Stimulated activated CD4-positive, alpha-beta T cell treated with anti-CD3 and anti-CD28 coated beads, Interleukin-1b, Interleukin-23, amount 100 ng/mL, for 1 hour (primary cell): ENCODE measurements at places on chromosomes 2 and 18.

GRCh38 chr2:120802158-120802557 is 66.5 kb downstream of the GLI2 start:
- no peak for DNase-seq

DNA sequence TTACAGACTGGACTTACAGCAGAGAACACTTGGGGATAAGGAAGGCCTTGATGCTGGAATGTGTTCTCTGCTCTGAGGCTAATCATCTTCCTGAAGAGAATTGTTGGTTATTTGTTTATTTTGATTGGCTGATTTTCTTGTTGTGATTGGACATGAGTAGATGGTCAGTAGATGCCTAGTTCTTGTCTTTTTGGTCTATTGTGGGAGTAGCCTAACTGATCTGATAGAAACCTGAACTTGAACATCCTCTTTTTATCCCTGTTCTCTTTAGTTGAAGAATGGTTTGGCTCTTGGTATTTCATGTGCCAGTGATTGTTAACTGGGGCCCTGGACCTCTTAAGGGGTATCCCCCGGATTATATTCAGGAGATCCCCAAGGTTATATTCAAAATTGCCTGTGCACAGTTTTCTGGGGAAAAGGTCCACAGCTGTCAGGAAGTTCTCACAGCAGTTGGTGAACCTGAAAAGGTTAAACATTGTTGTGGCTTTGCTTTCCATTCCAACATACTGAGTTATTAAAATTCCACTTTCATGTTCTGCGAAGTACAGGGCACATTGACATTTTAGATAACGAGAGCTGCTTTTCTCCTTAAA is 13.6 kb downstream of the TWSG1 start:
- no peak for DNase-seq

DNA sequence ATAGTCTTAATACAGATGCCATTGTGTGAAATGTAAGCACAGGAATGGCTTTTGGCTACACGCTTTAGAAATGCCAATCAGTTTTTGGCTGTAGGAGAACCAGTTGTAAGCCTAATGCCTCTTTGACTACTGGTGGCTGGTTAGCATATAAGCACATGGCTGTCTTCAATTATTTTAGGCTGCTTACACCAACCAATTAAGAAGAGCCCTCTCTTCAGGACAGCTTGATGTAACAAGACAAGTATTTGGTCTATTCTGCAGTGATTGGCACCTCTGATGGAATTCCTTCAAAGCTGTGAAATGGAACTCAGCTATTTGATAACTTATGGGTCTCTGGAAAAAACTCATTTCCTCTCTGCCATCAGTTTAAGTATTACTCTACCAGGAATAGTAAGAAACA is 680.1 kb upstream of the FSHR start:
- no peak for DNase-seq

GRCh38 chr2:143730953-143731260 is 601.7 kb downstream of the ARHGAP15 start:
- no peak for DNase-seq

DNA sequence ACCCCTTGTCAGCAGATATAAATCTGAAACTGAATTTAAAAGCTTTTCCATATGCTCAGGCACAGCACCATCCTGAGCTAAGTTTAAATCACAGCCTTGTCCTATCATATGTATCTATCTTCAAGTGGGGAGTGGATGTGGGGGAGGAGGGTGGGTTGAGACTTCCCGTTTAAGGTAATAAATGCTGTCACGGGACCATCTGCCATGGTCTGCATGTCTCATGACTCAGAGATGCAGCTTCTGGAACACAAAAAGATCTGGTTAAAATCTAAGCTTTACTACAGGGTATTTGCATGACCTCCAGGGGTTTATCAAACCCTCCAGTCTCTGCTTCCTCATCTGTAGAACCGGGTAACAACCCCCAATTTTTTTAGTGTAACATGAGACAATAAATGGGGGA is 377.7 kb upstream of the ST6GAL2 start:
- DNase-seq, result no peak

DNA sequence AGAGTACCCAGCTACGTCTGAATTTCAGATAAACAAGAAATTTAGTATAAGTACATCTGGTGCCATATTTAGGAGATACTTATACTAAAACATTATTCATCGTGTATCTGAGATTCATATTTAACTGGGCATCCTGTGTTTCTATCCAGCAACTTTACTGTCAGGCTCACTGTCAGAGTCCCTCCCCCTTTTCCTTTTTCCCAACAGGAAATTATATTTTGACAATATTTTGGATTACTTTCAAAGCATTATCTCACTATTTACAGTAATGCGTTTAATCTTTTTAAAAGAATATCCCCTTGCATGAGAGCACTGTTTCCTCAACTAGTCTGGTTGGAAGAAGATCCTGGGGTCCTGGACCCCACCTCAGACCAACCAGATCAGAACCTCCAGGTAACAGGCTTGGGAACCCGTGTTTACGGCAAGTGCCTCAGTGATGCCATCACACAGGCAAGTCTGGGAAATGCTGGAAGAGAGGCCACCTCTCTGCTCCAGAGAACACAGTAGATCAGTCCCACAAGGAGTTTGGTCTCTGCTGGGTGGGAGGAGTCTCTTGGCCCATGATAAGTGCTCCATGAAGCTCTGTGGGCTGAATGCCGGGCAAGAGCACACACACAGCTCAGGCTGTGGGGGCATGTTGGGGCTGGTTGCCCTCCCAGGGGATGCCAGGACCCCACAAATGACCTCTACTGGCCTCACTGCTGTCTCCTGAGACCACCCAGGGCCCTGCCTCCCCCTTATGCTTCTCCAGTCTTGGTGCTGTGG is 84.2 kb upstream of the UXS1 start:
- no peak for DNase-seq

- DNase-seq, result no peak
Measured at GRCh38 chr2:202530038-202530437, 104.7 kb upstream of the FAM117B start.

DNA sequence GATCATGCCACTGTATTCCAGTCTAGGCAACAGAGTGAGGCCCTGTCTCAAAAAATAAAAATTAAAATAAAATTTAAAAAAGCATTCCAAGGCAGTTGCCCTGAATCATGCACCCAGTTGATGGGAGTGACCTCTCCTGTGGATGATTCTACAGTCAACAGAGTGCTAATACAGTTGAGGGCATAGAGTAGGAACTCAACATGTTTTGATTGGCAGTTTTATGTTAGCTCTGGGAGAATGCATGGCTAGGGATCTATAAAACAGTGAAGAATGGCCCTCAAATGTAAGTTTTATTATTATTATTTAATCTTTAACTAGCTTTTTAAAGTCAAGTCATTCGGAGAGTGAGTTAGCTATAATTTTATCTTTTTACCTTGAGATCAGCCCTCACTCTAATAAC is 228.5 kb upstream of the ITGA4 start:
- no peak for DNase-seq

GRCh38 chr2:104465981-104466380 is 387.9 kb upstream of the POU3F3 start:
- DNase-seq, result no peak

GRCh38 chr2:120210270-120210693 is 12.9 kb downstream of the TMEM185B start:
- DNase-seq, result no peak

DNA sequence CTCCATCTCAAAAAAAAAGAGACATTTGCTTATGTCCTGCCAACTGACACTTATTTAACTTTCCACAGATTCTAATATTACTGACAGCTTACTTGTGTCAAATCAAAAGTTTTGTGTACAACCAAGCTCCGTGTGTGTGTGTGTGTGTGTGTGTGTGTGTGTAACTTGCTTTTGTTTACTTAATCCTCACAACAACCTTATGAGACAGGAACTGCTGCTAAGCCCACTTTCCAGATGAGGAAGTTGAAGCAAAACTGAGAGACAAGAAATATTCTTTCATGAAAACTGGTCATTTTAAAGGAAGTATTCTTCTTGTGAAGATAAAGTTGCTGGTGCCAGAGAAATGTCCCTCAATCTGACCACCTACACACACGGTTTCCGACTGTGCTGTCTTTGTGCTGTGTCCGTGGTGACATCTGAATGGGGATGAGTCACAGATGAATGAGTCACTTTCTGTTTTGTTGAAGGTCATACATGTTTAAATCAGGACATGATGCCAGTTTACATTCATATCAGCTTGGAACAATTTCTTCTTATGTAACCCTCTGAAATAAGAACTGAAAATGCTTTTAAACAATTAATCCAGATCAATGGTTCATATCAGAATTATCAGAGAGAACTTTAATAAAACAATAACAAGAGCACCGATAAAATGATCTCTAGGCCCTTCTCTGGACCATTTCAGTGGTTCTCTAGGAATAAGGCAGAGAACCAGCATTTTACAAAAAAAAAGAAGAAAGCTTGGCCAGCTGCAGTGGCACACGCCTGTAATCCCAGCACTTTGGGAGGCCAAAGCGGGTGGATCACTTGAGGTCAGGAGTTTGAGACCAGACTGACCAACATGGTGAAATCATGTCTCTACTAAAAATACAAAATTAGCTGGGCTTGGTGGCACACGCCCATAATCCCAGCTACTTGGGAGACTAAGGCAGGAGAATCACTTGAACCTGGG is 95.5 kb downstream of the THNSL2 start:
- DNase-seq, result no peak

GRCh38 chr2:226330206-226330605 is 469.4 kb downstream of the IRS1 start:
- no peak for DNase-seq

GRCh38 chr2:196592911-196593881 is 46.3 kb upstream of the CCDC150 start:
- DNase-seq, result no peak

DNA sequence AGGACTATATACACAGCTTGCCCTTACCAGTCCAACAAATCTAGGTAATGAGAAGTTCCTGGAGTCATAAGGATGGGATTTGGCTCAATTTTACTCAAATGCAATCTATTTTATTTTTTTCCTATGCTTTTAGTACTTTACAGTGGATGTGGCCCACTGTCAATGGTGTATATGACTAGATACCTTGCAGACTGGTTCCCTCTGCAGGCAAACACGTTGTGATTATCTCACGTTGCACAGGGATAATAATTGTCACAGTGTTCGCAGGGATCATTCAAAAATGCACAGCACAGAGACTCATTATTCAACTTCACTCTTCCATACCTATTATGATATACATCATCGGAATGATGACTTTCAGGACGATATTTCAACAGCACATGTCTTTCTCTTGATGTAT is 359.7 kb downstream of the MBD2 start:
- DNase-seq, result no peak

DNA sequence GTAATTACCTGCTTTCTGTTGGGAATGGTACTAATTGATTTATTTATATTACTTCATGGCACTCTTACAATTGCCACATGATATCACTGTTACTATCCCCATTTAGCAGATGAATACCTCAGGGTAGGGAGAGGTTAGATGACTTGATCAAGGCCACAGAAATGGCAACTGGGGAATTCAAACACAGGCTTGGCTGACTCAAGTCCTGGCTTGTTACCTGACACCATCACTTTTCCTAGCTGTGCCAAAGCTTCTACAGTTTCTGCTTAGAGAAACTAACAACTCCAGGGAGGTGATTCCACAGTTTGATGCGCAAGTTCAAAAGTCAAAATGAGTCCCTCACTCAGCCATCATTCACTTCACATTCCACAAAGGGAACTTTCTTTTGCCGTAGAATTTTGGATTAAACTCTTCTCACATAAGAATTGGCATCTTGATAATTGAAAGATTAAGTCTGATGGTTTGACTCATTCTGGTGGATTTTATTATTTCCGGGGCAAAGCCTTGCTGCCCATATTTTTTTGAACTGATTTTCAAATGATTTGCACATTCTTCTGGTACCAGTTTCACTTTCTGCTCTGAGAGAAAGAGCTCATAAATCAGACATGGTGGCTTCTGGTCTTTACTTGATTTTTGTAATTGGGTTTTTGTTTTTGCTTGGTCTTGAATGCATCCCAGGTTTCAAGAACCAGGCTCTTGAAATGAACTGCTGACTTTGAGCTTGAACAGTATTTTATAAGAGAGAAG is 656.8 kb downstream of the BCL11A start:
- no peak for DNase-seq

GRCh38 chr18:75173125-75173432 is 35.9 kb downstream of the PTGR3 start:
- DNase-seq, result no peak

DNA sequence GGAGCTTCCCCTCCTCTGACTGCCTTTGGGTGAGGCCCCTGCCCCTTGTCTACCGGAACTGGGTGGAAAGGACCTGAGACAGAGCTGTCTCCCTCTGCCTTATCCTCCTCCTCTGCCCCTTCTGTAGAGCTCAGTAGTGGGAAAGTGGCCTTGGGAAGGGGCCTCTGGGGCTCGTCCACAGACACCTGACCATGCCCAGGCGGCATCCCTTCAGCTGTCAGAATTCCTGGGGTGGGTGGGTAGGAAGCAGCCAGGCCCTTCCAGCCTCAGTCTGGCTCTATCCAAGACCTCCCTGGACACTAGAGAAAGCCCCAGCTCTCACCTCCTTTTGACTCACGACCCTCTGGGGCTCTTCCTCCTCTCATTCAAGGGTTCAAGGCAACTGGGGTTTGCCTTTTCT is 35.6 kb downstream of the B3GNT2 start:
- no peak for DNase-seq

DNA sequence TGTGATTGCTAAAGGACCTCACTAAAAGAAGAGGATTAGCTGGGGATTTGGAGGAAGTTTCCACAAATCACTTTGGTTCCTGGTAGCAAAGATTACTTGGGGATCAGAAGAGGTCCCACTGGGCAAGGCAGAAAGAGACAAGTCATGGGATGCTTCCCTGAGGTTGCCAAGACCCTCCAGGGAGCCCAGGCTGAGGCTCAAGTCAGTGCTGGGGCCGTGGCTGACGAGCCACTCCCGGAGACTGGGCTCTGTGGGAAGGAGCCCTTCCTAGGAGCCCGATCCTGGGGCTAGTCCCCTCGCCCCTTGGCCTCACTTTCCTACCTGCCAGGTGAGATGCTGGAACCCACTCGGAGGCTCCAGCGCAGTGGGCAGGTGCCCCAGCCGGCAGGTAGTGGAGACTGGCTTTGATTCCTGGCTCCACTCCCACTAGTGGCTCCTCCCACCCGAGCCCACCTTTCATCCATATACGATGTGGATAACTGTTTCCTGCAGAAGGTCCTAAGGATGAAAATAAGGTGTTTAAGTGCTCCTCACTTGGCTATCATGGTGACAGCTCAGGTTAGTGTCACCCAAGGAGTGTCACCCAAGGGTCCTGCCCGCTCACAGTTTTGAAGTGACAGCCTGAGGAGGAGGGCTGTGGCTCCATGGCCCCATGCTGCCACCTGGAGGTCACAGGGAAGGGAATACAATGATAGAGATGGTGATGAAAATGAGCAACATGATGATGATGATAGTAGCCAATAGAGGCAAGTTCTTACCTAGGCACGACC is 100.5 kb downstream of the CAPN13 start:
- DNase-seq, result peak; percentile 41

GRCh38 chr2:236915726-236916125 is 170.0 kb upstream of the COPS8 start:
- DNase-seq, result no peak

- DNase-seq, result no peak
Measured at GRCh38 chr2:69517410-69517809, 80.2 kb upstream of the NFU1 start.
